Astrocyte (in vitro differentiated cells and primary cell): ENCODE measurements at places on chromosomes 3 and 15. TPM values are rescaled to one million over a fixed set of nuclear protein-coding genes. Genes with fewer than 3 reads are reported as not detected.
A peak's percentile ranks its signal among the peaks of the same experiment; 100 is the strongest.

GRCh38 chr15:64354688-64355344 lies 1.2 kb downstream of the CSNK1G1 start:
- DNase-seq = no peak
- H3K27ac ChIP-seq = peak overlapping the region; percentile 69
- H3K4me1 ChIP-seq = peaks cover 4% of the 10 kb centered on the region
- H3K36me3 ChIP-seq = no peaks in the 10 kb centered on the region
- peak overlapping the region; percentile 82 for H3K4me3 ChIP-seq

- H3K4me3 ChIP-seq = no peak overlapping the region
- H3K4me1 ChIP-seq = no peaks in the 10 kb centered on the region
- no peak for DNase-seq
- H3K36me3 ChIP-seq = no peaks in the 10 kb centered on the region
- H3K27ac ChIP-seq = no peak overlapping the region
- no peaks in the 10 kb centered on the region for H3K27me3 ChIP-seq
These were observed 188.3 kb downstream of the IL5RA start for GRCh38 chr3:2921903-2922302.

BOC gene
- 20.2 TPM in 2 replicates for total RNA-seq

GRCh38 chr15:22845289-22845900 lies 6.9 kb downstream of the NIPA2 start:
- H3K27me3 ChIP-seq = no peaks in the 10 kb centered on the region
- no peaks in the 10 kb centered on the region for H3K4me1 ChIP-seq
- H3K36me3 ChIP-seq = peaks cover 16% of the 10 kb centered on the region
- H3K27ac ChIP-seq = no peak overlapping the region
- DNase-seq = peak; percentile 10

DNA sequence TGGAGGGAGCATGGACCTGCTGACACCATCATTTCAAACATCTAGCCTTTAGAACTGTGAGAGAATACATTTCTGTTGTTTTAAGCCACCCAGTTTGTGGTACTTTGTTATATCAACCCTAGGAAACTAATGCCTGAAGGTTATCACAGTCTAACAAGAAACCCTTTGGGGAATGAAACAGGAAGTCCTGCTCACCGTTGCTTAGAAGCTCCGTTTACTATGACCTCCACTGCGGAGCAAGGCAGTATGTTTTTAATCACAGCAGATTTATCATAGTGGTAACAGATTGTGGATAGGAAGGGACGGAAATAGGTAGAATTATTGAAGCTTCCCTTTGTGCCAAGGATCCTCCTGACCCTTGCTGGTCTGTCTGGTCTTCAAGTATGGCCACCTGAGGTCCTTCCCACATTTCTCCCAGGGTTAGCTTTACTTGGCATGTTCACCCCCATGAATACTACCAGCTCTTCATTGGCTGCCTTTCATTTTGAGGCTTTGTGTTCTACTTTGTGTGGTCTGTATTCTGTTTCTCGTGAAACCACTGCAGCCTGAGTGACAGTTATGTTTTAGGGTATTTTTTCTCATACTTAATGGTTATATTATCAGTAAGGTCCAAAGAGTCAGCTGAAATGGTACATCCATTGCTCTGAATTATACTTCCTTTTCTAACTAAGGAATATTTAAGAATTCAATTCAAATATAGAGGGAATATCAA lies 201.6 kb downstream of the CHST2 start:
- DNase-seq = no peak
- no peak overlapping the region for H3K4me3 ChIP-seq
- H3K4me1 ChIP-seq = no peaks in the 10 kb centered on the region
- H3K27ac ChIP-seq = no peak overlapping the region

DNA sequence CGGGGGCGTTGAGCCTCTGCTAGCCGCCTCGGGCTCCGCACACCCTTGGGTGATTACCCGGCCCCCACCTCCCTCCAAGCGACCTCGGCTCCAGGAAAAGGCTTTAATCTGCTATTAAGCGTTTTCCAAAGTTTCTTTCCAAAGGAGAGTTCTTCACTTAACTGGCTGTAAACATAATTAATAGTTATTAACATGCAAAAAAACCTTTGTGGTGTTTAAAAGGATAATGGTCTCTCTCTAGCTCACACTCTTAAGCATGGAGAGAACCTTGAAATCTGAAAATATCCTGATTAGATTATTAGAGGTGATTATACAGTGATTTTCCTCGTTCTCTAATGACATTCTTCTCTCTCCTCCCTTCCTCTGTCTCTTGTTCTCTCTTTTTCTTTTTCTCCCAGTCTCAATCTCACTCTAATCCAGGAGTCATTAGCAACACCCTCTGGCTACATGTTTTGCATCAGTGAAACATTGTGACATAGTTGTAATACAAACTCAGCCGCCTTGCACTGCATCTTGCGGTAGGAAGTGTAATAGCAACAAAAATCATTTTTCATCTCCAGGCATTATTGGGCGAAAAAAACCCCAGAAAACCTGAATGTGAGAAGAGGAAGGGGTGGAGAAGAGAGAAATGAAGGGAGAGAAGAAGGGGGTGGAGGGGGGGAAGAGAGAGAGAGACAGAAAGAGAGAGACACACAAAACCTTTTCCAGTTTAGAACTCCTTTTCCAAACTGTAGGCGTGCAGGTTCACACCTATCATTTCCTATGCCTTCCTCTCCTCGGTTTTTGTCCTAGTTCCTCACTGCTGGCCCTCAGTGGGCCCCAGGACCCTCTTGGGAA lies 24.4 kb downstream of the NR2F2 start:
- H3K36me3 ChIP-seq = peaks cover 7% of the 10 kb centered on the region
- peaks cover 61% of the 10 kb centered on the region for H3K4me1 ChIP-seq
- no peaks in the 10 kb centered on the region for H3K27me3 ChIP-seq
- H3K27ac ChIP-seq = peak overlapping the region; percentile 90
- peak overlapping the region; percentile 53 for H3K4me3 ChIP-seq

FBXO40 gene
- not detected in 2 replicates for total RNA-seq

DNA sequence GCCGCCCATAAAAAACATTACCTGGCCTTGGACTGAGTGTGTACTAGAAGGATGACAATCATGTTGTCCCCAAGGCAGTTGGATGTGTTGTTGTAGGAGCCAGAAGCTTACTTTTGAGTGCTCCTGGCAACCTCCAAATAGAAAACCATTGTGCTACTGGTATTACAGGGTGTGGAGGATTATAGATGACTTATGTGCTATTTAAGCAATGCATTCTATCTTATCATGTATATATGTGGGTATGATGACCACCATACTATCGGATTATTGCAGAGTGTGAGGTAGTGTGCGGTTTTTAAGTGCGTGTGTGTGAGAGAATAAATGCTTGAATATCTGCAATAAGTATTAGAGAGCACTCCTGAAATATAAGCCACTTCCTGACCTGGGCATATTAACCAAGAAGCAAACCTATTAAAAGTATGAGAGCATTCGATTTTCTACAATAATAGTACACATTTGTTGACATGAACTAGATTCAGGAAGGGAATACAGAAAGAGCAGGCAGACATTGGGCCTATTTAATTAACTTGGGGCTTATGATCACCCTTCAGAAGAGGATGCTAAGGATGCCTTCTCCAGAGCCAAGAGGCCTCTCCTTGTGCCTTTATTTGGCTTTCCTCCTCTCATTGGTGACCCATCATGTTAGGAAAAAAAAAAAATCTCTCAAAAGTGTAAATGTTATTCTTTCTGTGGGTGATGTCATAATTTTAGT lies 11.7 kb upstream of the MBNL1 start:
- DNase-seq = no peak
- peaks cover 29% of the 10 kb centered on the region for H3K4me1 ChIP-seq
- no peaks in the 10 kb centered on the region for H3K36me3 ChIP-seq

IMPG2 gene
- 0.26 and 0.30 TPM in 2 replicates for total RNA-seq

GOLGA6L7 gene
- not detected in 2 replicates for total RNA-seq

OXTR gene
- 2.2 and 3.0 TPM in 2 replicates for total RNA-seq

GRCh38 chr3:4492208-4493013 lies 737 bp upstream of the ITPR1 start:
- peak overlapping the region; percentile 82 for H3K4me3 ChIP-seq
- H3K27me3 ChIP-seq = peaks cover 41% of the 10 kb centered on the region
- no peaks in the 10 kb centered on the region for H3K36me3 ChIP-seq
- peak; percentile 63 for DNase-seq
- H3K4me1 ChIP-seq = peaks cover 9% of the 10 kb centered on the region
- peak overlapping the region; percentile 62 for H3K27ac ChIP-seq

OIP5 gene
- 1.2 and 1.7 TPM in 2 replicates for total RNA-seq

C3orf49 gene
- total RNA-seq = not detected in 2 replicates

GRAMD2A gene
- 0.68 and 0.77 TPM in 2 replicates for total RNA-seq

GRCh38 chr15:68633231-68634121 lies 54.7 kb downstream of the CORO2B start:
- no peaks in the 10 kb centered on the region for H3K36me3 ChIP-seq
- H3K4me3 ChIP-seq = no peak overlapping the region
- no peak for DNase-seq
- no peak overlapping the region for H3K27ac ChIP-seq
- H3K27me3 ChIP-seq = no peaks in the 10 kb centered on the region

SERPINI2 gene
- 0.32 TPM in 1 of 2 replicates, not detected in the other for total RNA-seq

DNA sequence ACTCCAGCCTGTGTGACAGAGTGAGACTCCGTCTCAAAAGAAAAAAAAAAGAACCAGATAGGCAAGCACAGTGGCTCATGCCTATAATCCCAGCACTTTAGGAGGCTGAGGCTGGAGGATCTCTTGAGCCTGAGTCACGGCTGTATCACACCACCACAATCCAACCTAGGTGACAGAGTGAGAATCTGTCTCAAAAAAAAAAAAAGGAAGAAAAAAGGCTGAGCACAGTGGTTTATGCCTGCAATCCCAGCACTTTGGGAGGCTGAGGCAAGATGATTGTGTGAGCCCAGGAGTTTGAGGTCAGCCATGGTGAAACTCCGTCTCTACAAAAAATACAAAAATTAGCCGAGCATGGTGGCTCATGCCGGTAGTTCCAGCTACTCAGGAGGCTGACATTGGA lies 5.6 kb upstream of the NICN1 start:
- H3K36me3 ChIP-seq = no peaks in the 10 kb centered on the region
- DNase-seq = no peak
- H3K27ac ChIP-seq = no peak overlapping the region
- no peak overlapping the region for H3K4me3 ChIP-seq
- H3K4me1 ChIP-seq = no peaks in the 10 kb centered on the region

- no peak overlapping the region for H3K27ac ChIP-seq
- H3K4me1 ChIP-seq = no peaks in the 10 kb centered on the region
- no peak for DNase-seq
- no peak overlapping the region for H3K4me3 ChIP-seq
- no peaks in the 10 kb centered on the region for H3K36me3 ChIP-seq
These were observed 58.7 kb downstream of the MORC1 start for GRCh38 chr3:109059264-109059663.

OSTN gene
- not detected in 2 replicates for total RNA-seq

GRCh38 chr3:7209098-7209497 lies 348.2 kb downstream of the GRM7 start:
- H3K4me3 ChIP-seq = no peak overlapping the region
- H3K4me1 ChIP-seq = no peaks in the 10 kb centered on the region

DNA sequence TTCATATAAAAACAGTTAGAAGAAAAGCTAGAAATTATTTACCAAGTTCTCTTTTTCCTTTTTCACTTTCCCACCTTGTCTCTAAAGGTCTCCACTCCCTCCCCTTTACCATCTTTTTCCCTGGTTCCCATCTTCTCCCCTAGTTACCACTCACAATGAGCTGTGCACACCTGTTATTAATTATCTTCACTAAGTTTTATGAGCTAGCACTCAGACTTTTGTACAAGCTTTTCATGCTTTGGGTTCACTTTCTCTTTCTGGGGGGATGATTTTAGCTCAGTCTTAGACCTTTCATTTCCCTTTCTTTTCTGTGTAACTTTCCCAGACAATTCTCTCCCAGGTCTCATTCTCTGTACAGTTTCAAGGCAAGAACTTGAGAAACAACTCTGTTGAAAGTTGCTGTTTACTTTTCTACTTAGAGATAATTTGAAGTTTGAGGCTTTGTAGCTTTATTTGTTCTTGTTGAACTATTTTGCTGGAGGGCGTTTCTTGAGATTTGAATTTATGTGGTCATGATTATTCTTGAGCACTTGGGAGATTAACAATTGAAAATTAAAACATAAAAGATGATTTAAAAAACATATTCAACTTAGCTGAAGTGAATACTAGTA lies 24.0 kb upstream of the AADAC start:
- H3K36me3 ChIP-seq = no peaks in the 10 kb centered on the region
- no peaks in the 10 kb centered on the region for H3K4me1 ChIP-seq
- H3K27me3 ChIP-seq = no peaks in the 10 kb centered on the region
- no peak overlapping the region for H3K27ac ChIP-seq
- DNase-seq = no peak

DNA sequence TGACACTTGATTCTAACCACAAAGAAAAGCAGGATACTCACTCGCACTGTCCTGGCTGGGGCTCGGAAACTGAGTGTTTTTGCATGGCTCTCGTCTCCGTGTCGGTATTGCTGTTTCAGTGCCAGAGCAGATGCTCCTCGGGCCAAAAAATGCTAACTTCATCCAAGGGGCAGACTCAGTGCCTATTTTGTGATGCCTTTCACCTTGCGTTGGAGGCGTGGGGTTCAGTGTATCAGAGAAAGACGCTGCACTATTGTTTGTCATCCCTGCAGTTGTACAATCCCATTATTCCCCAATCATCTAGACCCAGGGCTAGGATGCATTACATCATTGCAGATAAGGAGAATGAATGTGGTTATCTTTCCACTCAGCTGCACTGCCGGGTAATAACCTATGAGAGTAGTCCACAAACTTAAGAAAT lies 1.4 kb downstream of the CACNA2D3 start:
- peaks cover 54% of the 10 kb centered on the region for H3K27me3 ChIP-seq
- no peaks in the 10 kb centered on the region for H3K4me1 ChIP-seq
- H3K4me3 ChIP-seq = no peak overlapping the region
- peak; percentile 3 for DNase-seq
- H3K27ac ChIP-seq = no peak overlapping the region
